HAP-1 (cell line): ENCODE measurements at places on chromosomes 16 and 17.
A peak's percentile ranks its signal among the peaks of the same experiment; 100 is the strongest.

DNA sequence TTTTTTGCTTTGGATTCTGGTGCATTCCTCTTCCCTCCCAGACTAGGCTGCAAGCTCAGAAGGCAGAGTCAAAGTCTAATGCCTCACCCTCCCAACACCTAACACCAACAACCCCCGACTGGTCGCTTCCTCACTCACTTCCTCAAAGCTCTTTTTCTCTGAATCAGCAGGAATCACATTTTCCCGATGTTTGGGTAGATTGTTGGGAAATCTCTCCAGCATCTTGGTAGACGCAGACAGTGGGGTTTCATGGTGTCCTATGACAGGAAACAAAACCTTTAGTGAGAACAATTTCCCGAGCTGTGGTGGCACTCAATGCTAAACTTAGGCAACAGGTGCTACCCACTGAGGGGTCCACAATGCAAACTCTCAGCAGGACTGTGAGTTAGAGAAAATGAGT lies 39.9 kb upstream of the ICAM2 start:
- DNase-seq = no peak

DNA sequence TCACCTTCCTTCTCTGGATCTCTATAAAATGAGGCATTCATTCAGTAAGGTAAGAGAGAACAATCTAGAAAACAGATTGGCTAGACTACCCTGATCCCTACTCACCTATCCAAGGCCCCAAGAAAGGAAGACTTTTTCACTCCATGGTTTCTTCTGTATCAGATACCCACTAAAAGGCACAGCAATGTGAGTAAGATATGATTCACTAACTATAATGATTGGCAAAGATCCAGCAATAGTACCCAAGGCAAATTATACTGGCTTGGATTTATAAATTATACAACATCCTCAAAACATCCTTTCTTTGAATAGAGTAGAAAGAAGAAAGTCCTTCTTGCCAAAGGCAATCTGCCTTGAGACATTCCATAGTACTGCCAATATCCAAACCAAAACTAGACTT lies 1432.0 kb upstream of the GOT2 start:
- DNase-seq = no peak

- DNase-seq = no peak
Measured at GRCh38 chr17:70119545-70119944, 44.5 kb downstream of the KCNJ16 start.

- DNase-seq = no peak
Measured at GRCh38 chr16:88014954-88015805, 63.9 kb downstream of the BANP start.

DNA sequence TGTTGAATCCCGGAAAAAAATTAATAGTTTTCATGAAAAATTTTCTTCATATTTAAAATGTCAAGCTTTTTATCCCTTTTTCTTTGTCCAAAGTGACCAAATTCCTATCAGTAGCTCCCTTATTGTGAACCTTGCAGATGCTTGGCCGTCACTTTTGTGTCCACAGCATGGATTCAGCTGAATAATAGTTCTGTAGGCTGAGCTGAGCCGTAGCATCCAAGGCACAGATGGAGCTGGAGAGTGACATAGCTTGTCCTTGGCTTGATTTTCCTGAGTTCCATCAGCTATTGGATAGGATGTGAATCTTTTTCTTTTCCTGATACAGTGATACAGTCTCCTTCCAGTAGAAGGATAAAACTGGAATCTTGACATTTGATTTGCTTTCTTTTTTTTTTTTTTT lies 3.6 kb downstream of the NUP85 start:
- no peak for DNase-seq

DNA sequence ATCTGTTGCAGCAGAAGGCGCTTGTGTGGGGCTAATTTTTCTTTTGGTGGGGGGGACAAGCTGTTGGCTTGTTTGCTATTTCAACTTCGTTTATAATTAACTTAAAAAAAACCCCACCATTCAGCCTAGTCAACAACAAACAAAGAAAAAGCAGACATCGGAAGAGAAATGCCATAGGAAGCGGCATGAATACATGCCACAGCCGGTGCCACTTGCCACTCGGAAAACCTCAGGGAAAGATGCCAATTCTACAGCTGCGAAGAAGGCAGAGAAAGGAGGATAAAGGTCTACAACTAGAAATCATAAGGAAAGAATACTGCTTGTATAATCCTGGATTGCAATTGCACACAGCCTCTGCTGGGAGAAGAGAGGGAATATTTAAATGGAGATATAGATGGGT lies 254.4 kb upstream of the PMFBP1 start:
- no peak for DNase-seq

DNA sequence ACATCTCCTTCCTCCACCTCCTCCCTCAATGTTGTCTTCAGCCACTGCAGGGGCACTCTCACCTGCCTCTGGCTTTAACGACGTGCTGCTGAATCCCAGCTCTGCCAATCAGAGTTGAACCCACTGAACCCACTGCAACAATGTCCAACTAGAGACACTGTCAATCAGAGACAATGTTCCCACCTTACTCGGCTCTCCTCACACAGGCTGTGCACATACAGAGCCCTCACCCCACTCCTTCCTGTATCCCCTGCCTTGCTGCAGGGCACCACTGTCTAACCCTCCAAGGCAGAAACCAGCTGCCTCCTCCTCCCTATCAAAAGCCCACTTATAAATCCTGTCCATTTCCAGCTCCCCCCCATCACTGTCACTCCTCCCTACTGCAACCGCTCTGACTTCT lies 58.7 kb downstream of the ANKRD11 start:
- no peak for DNase-seq

GRCh38 chr16:75377729-75378386 lies 55.4 kb downstream of the CFDP1 start:
- no peak for DNase-seq

GRCh38 chr16:66636199-66636598 lies 31.7 kb downstream of the CMTM3 start:
- no peak for DNase-seq

GRCh38 chr17:81840826-81841778 lies 6.3 kb upstream of the PPP1R27 start:
- no peak for DNase-seq

DNA sequence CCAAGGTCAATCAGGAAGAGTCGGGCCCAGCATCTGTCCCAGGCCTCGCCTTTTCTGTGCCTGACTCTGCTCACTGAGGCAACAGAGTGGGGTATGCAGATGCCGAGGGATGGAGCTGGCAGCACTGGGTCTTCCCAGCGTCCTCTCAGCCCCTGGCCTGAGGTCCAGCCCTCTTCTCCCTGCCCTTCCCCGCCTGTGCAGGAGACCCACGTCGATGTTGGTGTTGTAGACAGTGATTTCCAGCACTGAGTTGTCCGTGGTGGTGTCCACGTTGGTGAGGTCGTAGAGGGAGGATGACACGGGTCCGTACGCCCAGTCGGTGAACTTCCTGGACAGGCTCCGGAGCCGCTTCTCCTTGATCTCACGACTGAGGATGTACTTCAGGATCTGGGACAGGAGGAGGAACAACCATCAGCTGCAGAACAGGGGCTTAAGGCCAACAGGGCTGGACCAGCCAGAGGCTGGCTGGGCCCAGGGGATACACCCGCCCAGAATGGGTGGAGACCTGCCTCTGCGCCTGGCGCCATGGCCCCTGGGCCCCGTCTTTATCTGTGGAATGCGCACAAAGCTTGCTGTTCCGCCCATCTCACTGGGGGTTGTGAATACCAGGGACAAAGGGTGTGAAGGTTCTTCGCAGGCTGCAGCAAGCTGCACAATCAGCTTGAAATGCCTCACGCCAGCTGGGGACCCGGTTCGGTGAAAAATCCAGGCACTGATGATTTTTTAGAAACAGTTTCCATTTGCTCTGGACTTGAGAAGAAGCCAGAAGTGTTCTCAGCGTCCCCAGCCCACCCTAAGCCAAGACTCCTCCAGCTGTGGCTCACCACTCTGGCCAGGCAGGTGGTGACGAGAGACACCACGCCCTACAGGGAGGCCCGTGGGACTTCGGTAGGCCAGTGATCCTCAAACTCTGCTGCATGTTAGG lies 27.5 kb downstream of the TRPV3 start:
- DNase-seq = peak; percentile 70

- DNase-seq = no peak
Measured at GRCh38 chr17:33396818-33397217, 103.7 kb upstream of the ASIC2 start.

DNA sequence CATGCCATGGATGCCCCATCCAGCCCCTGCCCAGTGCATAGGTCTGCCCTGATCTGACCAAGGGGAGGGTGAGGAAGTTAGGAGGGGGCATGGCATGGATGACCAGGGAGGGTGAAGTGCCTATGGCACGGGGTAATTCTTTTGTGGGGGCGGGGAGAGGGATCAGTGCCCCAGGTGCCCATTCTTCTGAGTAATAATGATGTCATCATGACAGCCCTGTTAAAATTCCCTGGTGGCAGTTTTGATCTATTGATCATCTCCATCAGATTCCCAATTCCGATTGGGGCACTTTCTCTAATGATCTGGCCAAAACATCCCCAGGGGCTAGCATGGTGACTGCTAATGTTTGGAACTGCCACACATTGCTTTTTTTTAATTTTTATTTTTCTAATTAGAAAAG lies 392.2 kb downstream of the UTP18 start:
- no peak for DNase-seq

DNA sequence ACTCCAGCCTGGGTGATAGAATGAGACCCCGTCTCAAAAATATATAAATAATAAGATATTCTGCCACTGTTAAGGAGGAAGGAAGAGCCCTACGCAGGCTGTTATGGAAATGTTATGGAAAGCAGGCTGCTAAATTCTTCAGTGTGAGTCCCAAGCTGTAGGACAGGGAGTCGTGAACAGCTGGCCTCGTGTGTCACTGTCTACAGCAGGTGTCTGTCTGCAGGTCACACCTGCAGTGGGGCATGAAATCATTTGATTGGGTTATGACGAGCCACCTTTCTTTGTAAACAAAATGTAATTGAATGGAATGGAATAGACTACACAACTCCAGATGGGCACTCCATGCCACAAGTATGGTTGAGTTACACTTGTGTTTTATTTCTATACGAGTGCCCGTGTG lies 15.6 kb upstream of the LITAF start:
- no peak for DNase-seq

DNA sequence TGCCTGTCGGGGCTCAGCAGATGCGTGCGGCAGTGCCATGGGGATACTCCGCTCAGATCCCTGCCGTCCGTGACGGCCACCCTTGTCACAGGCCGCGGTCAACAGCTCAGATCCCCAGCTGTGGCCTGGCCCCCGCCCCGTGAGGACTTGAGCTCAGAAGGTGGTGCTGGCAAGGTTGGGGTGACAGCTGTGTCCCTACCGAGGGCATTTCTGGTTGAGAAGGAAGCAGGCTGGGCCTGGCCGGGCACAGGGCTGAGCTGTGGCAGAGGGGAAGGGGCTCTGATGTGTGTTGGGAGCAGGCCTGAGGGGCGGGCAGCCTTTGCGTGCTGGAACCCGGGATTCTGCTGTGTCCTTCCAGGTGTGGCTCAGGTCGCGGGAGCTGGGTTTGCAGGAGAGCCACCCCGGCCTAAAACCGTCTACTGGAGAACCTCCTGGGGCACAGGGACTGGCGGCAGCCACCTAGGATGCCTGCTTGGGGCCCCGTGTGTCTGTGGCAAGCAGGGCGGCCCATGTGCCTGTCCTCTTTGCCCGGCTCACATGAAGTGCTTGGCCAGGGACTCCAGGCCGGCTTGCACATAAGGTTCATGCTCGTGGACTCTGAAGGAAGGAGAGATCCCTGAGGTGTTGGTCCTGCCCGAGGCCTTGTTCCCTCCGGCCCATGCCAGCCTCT lies 5.1 kb downstream of the UBE2I start:
- DNase-seq = no peak

DNA sequence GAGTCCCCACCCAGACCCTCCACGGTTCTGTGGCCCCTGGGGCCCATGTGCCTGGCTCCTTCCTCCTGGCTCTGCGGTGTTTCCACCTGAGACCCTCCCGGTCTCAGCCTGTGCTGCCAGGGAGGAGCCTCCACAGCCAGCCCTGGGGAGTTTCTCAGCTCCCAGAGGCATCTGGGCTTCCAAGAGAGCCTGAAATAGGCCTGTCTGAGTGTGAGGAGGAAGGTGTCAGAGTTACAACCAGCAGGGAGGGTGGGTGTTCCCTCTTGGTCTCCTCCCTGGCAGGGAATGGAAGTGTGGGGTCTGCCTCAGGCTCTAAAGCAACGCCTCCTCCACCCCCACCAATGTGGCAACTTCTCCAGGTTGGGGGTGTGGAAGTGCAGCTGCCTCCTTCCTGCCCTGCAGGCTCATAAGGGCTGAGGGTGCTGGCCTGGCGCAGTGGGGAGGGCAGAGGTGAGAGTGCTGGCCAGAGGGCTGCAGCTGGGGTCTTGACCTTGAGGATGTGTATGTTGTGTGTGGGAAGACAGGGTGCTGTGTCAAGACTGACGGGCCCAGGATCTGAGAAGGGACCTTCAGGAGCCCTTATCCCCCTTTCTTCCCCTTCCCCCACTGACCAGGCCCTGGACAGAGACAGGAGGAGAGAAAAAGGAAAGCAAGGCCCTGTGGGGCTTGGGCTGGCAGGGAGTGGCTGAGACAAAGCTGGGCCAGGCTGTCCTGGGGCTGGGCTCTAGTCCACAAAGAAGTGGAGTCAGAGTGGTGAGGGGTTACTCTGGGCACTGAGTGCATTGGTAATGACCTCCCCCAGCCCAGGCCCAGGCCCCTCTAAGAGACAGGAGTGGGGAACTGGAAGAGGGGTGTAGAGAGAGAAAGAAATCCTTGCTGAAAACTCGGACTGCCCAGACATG lies 2.4 kb downstream of the CYGB start:
- DNase-seq = no peak

- no peak for DNase-seq
Measured at GRCh38 chr17:65503557-65503956, 57.9 kb downstream of the AXIN2 start.

GRCh38 chr17:61897548-61898180 lies 30.1 kb downstream of the INTS2 start:
- DNase-seq = no peak

GRCh38 chr17:81391936-81392908 lies 3.0 kb upstream of the BAHCC1 start:
- no peak for DNase-seq

GRCh38 chr17:12866244-12866643 lies 76.9 kb downstream of the ARHGAP44 start:
- DNase-seq = no peak

DNA sequence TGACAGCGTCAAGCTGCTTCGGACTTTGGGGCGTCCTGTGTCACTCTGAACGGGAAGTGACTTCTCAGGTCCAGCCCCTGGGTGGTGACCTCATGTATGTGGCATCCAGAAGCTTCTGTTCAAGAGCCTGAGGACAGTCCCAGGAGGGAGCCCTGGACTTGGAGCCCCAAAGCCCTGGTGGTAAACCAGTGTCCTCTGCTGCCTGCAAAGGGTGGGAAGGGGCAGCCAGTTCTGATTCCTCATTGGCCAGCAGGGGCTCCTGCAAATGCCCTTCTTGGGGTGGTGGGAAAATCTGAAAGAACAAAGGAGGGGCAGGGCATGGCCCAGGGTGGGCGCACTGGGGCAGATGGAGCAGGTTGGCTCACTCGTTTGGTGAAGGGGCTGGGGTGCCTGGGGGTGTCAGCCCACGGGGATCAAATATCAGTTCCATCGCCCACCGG lies 1.6 kb downstream of the OSGIN1 start:
- DNase-seq = peak; percentile 52
